ENCODE measurements at places on chromosomes 1 and 21.

- no peak for DNase-seq
Observed at GRCh38 chr1:236168716-236169429, 26.5 kb downstream of the GPR137B start.

GRCh38 chr1:179043266-179043665, 17.6 kb downstream of the FAM20B start:
- no peak for DNase-seq

DNA sequence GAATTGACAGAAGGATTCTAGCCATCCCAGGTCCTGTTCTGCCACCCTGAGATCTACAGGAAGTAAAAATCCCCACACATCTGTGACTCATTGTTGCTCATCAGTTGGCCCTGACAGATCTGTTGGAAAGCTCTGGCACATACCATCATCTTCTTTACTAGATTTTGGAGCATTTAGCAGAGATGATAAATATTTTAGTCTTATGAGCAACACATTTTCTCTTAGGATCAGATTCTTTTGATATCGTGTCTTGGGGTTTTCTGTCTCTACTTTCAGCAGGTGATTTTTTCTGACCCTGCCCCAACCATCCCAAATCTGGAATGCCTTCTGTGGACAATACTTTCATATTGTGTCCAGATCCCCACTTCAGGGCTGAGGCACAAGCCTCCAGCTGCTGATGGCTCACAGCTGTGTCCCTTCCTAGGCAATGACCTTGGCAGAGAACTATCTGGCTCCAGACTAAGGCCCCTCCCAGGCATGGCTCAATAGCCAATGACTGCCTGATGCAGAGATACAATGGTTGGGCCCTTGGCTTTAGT, 102.8 kb downstream of the GDAP2 start:
- DNase-seq: peak; percentile 92

DNA sequence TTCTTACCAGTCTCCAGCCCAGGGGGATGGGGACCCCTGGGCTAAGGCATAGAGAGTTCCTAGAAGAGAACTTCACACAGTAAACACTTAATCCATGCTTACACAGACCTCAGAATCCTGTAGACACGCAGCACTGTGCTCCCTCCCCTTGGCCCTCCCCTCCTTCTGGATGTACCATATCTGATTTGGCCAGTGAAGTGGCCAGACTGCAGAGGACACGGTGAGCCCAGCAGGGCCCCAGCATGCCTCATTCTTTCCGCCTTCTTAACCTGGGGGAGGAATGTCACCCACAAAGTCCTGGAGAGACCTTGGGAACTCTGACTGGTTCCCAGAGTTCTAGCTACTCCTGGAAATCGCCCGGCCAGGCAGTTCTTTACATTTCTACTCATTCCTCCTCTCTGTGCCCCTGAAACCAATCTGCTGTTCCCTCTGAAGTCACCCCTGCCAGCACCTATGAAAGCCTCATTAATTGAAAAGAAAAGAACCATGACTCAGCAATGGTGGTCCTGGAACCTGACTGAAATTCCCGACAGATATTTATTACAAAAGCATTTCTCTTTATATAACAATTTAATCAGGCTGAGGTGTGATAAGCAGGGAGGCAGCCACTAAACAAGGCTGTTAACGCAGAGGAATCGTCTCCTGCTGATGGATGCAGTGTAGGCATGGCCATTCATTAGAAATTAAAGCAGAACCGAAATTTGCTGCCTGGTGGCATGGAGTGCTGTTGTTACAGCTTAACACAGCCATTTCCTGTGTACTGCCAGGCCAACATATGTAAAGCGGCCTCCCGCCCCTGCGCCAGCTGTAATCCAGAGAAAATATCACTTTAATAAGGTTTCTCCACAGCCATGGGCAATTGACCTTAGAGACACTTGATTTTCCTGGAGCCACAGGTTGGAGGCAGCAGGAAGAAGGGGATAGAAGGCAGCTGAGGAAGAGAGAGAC, 74.6 kb upstream of the KCND3 start:
- no peak for DNase-seq

DNA sequence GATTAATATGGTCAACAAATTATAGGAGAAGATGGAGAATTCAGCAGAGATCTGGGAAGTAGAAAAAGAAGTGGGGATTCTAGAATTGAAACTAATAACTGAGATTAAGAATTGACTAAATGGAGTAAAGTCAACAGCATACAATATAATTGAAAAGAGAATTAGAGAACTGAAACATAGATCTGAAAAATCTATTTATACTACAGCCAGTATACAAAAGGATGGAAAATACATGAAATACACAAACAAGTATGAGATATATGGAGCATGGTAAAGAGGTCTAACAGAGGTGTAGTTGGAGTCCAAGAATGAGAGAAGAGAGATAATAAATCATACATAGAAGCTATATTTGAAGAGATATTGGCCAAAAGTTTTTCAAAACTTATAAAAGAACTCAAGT, 235.2 kb downstream of the FGGY start:
- no peak for DNase-seq

- no peak for DNase-seq
Observed at GRCh38 chr1:113255720-113256347, 134.5 kb upstream of the MAGI3 start.

- DNase-seq: peak; percentile 66
Observed at GRCh38 chr1:33880305-33880704, 16.4 kb downstream of the HMGB4 start.

- DNase-seq: no peak
Observed at GRCh38 chr1:164561007-164561406, 2.0 kb downstream of the PBX1 start.

DNA sequence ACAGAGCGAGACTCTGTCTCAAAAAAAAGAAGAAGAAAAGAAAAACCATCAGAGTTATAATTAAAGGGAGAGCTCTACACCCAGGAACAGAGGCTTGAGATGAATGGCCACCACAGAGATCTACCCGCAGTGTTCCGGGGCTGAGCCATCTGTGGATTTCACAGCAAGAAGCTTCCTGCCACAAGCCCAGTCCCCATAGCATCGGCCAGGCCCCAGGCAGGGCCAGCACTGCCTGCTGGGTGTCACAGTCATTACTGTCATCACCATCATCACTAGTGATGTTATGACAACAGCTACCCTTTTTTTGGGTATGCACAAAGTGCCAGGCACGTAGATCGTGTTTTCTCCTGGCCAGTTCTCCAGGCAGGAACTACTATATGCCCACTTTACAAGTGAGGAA, 111.6 kb upstream of the VAMP3 start:
- no peak for DNase-seq

GRCh38 chr1:179872558-179872957, 5.0 kb downstream of the TOR1AIP2 start:
- DNase-seq: no peak

DNA sequence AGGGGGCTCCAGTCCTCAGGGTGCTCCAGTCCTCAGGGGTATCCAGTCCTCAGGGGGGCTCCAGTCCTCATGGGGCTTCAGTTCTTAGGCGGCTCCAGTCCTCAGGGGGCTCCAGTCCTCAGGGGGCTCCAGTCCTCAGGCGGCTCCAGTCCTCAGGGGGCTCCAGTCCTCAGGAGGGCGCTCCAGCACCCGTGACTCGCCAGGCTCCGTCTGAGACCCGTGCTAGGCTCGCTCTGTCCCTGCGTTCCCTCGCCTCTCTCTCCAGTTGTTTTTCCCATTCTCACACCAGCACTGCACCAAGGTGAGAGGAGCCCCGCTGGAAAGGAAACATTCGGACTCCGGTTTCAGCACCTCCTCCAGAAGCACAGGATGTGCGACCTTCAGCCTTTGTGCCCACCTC, 9.4 kb upstream of the OR2M2 start:
- DNase-seq: no peak

GRCh38 chr1:231693361-231694074, 66.9 kb downstream of the DISC1 start:
- no peak for DNase-seq

DNA sequence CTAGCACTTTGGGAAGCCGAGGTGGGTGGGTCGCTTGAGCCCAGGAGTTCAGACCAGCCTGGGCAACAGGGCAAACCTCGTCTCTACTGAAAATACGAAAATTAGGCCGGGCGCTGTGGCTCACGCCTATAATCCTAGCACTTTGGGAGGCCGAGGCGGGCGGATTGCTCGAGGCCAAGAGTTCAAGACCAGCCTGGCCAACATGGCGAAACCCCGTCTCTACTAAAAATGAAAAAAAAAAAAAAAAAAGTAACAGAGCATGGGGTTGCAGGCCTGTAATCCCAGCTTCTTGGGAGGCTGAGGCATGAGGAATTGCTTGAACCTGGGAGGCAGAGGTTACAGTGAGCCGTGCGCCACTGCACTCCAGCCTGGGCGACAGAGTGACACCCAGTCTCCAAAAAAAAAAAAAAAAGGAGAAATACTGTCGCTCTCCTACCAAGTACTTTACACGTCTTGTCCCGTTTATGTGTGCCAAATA, 724 bp upstream of the NEK2 start:
- DNase-seq: no peak

DNA sequence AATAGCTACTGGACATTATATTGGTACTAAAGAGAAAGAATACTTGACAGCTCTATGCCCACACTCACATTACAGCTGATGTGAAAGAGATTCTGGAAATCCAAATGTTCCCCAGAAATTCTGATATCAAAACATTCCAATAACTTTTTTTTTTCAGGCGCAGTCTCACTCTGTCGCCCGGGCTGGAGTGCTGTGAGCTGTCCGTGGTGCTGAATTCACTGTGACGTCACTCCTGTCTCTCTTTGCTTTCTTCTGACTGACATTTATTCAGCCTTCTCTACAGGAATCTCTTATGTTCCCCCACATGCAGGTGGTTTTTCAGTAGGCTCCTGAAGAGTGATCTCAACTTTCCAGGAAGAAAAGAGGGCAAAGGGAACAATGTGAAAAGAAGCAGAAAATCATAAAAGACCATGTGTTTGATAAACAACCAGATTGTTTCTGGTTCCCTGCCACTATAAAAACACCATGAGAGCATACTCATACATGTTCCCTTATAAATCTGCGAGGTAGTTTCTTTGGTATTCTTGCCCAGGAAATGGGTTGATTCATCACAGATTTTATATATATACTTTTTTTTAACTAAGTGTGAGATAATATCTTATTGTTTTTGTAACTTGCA, 6.2 kb downstream of the S100A7A start:
- DNase-seq: peak; percentile 57

DNA sequence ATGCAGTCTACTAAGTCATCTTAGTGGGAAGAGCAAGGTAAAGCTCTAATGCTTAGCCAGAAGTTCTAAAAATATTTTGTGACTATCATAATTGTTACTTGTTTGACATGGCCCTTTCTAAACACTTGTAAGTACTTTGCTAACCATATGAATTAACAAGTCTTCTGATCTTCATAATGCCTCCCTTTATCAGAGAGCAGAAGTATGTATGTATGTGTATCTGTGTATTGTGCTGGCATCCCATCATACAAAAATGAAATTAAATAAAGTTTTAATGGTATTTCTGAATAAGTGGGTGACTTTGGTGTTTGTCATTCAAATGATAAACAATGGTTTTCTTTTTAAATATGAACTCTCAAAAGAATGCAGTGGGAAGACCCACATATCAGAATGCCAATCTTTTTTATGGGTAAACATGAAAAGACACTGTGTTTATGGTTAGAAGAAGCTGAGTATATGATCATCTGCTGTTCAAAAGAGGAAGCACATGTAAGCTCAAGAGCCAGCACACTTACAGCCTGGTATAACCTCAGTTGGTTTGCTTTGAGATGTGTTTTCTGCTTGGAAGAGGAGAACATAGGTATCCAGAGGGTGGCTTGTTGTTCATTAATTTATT, 159.6 kb downstream of the CLEC20A start:
- no peak for DNase-seq
